Muscle of leg (tissue), 16 donors: ENCODE measurements at places on chromosomes 5 and 9. TPM values are rescaled to one million over a fixed set of nuclear protein-coding genes. Genes with fewer than 3 reads are reported as not detected.

- DNase-seq, result no peak
Measured at GRCh38 chr9:91785447-91785842, 164.6 kb downstream of the ROR2 start.

- DNase-seq, result no peak
Measured at GRCh38 chr5:154995679-154996078, 17.9 kb upstream of the KIF4B start.

DNA sequence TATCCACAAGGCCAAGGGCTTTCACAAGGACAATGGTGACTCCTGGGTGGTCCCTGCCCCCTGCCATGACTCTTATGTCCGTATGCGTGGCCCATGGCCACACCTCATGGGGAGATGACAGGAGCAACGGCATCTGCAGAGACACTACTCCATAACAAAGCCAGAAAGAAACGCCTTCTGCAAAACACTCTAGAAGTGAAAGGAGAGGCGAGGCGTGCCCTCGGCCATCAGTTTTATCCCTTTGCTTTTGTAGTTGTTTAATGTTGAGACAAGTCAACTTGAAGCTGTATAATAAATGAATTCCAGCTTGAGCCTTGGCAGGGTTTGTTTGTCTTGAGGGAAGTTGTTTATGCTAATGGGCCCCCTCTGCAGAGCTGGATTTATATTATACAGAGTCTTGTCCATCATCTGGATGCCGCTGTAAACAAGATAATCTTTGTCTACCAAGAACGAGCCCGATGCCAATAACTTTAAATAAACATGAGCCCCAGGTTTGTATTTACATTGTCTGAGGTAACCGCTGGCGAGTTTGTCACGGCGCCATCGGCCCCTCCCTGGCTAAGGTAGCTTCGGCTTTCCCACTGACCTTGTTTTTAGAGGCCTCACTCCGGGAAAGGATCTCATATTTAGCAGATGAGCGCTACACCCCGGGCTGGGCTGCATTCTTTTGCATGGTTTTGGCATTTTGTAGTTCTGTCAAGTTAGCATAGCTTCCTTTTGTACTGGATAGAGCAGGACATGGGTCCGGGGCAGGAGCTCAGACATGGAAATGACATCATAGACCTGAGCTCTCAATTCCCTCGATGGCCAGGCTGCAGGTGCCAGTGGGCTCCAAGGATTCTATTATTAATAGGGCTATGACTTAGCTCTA is 165.3 kb downstream of the ERCC6L2 start:
- no peak for DNase-seq

DNA sequence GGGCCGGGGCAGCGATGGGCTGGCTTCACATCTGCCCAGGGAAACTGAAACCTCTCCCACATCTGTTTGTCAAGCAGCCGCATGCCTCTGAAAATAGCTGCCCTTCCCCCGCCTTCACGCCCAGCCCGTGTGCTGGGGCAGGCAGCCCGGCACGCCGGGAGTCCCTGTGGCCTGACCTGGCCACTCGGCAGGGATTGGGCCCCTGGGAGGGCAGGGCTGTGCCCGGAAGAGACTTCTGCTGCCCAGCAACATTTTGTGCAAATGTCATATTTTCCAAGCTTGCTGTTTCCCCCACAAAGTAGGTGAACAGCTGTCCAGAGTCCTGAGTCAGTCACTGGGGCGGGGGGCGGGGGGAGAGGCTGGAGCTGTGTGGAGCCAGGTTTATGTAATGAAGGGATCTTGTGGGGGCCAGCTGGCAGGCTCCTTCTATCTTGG is 8.2 kb downstream of the COL27A1 start:
- peak; percentile 92 for DNase-seq

DNA sequence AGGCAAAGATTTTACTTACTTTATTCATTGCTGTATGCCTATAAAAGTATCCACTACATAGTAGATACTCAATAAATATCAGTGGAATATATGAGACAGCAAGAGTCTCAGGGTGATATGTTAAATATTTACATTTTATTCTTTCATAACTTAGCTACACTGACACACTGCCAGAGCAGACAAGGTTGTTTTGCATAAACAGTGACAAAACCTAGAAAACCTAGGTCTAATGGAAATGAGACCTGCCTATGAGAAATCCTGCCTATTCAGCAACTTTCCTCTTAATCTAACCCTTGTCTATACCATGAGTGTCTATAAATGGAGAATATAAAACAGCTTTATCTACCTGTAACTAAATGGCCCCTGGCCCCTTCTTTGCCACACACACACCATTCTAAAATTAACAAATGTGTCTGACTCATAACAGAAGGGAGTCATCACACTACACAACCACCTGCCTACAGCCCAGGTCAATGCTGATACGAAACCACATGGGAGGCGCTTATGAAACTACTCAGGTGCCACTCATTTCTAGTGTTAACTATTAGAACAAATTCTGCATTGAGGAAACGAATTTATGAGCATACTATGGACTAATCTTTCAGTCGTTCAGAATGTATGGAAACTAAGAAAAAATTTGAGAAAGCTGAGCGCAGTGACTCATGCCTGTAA is 60.3 kb downstream of the UBAP2 start:
- no peak for DNase-seq

GRCh38 chr9:69760278-69760610 is 433 bp upstream of the PTAR1 start:
- no peak for DNase-seq

- DNase-seq, result peak; percentile 89
Measured at GRCh38 chr5:132227485-132228240, at the start of gene P4HA2. P4HA2 (minus strand) TSS chr5:132227853; CDS start chr5:132218626, 9,227 bp downstream.

DNA sequence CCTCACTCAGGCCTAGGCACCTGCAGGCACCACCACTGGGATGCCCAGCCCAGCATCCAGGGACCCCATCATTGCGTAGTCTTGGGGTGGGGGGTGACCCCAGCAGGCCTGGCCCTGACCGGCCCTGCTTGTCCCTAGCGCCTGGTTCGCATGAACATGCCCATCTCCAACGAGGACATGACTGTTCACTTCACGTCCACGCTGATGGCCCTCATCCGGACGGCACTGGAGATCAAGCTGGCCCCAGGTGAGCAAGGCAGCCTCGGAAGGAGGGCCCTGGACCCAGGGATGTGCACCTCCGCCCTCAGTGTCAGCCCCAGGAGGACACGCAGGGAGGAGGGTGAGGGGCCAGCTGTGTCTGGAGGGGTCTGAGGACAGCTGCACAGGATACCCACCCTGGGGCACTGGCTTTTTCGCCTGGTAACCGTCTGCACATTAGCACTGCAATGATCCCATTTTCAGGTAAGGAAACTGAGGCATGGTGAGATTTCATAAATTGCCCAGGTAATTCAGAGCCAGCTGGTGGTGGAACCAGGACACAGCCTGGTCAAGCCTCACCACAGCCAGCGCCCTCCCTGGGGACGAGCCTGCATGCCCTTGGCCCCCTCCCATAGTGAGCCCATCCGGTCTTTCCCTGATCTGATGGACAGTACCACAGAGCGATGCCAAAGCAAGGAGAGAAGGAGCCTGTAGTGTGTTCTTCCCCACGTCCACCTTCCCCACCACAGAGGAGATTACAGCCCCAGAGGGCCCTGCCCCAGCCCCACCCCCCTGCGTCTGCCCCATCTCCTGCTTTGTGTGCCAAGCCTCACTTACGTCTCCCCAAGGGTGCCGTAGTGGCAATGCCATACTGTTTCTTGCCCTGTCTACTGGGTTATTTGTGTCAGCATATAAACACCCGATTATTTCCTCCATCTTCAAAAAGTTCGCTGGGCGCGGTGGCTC is 228.3 kb downstream of the CACNA1B start:
- no peak for DNase-seq

- peak; percentile 20 for DNase-seq
Measured at GRCh38 chr9:1492156-1492555, 442.0 kb downstream of the DMRT2 start.

DNA sequence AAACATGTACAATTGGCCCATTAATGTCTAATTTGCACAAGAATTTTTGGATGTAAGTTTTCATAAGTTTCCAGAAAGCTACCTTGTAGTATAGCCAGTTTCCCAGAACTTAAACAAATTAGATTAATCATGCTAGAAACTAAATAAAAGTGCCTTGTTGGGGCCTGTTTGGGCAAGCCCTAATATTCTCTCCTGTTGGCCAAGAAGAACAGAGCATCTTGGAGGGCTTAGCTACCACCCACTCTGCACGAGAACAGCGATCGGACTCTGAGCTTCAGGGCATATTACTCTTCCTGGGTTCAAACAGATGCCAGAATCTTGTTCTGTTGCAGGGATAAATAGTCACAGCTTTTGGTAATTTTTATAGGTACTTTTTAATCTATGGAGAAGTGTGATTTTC is 88.2 kb downstream of the GAS1 start:
- DNase-seq, result no peak

GRCh38 chr9:3928590-3928989 is 371.3 kb downstream of the GLIS3 start:
- DNase-seq, result no peak

DNA sequence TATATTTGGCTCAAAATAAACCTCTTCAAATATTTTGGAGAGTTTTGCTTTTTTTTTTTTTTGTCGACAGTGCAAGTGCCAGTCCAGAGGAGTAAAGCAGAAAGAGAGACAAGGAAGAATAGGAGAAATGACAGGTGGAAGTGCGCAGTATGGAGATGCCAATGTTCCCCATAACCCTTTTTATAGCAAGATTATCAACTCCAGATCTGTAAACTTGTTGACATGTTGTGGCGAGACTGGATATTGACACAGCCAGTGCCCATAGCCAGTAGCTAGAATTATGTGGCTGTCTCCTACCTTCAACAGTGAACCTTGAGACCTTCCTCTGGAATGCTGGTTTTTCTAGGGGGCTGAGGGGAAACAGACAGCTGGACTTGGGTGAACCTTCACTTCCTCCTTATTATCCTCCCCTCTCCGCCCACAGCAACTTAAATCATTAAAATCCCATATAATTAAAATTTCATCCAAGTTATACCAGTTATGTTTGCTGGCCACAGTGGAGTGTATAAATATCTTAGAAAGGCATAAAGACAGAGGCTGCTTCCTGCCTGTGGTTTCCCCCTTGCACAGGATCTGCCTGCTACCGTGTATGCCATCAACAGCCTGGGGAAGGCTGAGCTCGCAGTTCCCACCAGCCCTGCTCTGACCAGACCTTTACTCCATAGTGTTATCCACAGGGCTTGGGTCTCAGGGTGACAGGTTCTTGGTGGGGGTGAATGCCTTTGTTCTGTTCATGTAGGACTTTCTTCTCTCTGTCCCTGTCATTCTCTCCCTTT is 112.3 kb upstream of the ANKH start:
- peak; percentile 40 for DNase-seq

GRCh38 chr9:4997196-4997595 is 12.1 kb downstream of the JAK2 start:
- no peak for DNase-seq

DNA sequence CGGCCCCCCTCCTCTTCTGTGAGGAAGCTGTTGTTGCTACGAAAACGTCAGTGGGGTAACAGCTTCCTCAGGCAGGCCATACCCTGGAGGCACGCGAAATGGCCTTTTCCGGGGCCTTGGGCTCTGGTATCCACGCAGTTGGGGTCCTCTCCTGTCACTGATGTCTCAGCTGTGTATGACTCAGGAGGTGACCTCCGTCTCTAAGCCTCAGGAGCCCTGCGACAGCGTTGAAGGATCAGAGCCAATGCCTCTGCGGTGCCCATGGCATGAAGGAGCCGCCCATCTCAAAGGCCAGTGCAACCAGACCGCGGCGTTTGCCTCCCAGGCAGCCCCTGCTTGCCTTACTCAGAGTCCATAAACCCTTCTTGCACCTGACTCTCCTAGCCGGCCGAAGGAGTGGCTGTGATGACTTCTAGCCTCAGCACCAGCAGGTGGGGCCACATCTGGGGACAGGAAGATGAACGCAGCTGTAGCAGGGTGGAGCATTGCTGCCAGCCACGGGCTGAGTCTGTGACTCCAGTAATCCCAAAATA is 1.0 kb upstream of the MXD3 start:
- DNase-seq, result peak; percentile 62

RALGPS1 gene
- polyA plus RNA-seq, result 8.2 TPM

IFNK gene
- not detected for polyA plus RNA-seq

SUSD3 gene
- polyA plus RNA-seq, result 1.7 TPM

ENC1 gene
- polyA plus RNA-seq, result 32.9 TPM

- DNase-seq, result no peak
Measured at GRCh38 chr5:8033261-8033660, 164.3 kb downstream of the MTRR start.

DNA sequence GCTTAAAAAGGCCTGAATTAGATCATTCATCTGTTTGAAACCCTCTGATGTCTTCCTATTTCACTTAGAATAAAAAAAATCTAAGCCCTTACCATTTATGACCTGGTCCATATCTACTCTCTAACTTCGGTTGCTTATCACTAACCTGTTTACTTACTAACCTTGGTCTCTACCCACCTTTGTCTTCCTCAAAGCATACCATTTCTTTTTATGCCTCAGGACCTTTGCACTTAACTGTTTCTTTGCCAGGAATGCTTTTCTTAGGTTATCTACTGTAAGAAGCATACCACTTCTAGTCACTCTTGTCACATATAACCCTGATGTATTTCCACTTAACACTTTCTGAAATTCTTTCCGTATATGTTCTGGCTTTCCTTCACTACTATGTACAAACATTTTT is 67.0 kb downstream of the UHRF2 start:
- DNase-seq, result no peak
